ENCODE measurements at places on chromosomes 1 and 21. TPM values are rescaled to one million over a fixed set of nuclear protein-coding genes. Genes with fewer than 3 reads are reported as not detected.
A peak's percentile ranks its signal among the peaks of the same experiment; 100 is the strongest.

Gene MPL
- total RNA-seq: 0.56 TPM

Gene MCOLN3
- 5.1 TPM for total RNA-seq

Gene PEF1
- total RNA-seq: 73.5 TPM

DNA sequence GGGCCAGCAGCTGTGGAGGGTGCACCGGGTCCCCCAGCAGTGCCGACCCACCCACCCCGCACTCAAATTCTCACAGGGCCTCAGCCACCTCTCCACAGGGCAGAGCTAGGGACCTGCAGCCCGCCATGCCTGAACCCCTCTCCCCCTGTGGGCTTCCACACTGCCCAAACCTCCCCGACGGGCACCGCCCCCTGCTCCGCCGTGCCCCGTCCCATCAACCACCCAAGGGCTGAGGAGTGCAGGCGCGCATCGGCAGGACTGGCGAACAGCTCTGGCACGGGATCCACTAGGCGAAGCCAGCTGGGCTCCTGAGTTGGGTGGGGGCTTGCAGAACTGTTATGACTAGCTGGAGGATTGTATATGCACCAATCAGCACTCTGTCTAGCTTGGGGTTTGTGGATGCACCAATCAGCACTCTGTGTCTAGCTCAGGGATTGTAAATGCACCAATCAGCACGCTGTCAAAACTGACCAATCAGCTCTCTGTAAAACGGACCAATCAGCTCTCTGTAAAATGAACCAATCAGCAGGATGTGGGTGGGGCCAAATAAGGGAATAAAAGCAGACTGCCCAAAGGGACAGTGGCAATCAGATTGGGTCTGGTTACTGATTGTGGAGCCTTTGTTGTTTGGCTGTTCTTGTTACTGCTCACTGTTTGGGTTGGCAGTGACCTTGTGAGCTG, 12.4 kb upstream of the RCAN3 start:
- DNase-seq: peak; percentile 70

DNA sequence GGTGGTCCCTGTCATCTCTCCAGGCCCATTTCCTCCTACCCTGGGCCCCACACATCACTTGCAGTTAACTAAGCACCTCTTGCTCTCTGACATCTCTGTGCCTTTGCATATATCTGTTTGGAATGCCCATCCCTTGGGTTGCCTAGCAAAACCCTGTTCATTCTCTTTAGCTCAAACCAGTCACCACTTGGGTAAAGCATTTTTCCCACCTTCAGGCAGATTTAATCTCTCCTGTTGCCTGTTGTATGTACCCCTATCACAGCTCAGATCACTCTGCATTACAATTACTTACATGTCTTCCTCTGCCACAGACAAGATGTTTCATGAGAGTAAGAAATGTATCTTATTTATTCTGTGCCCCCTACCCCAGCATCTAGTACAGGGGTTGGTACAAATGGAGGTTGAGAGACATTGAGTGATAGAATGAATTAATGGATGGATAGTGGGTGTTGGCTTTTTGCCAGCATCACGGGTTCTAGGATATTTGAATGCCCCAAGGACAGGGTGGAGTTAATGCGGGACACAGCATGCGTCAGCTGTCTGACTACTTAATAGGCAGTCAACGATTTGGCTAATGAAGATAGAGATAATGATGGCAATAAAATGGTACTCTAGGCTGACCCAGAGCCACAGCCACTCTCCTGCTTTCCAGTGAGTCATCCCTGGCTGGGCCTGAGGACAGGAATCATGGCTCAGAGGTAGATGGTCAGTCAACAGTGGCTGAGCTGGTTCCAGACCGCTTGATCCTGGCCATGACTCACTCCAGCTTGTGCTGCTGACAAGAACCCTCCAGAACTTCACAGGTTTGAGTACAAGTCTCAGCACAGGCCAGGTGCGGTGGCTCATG, 6.5 kb downstream of the NR0B2 start:
- no peak for DNase-seq

- no peak for DNase-seq
Measured at GRCh38 chr1:14937288-14937949, 216.1 kb upstream of the TMEM51 start.

DNA sequence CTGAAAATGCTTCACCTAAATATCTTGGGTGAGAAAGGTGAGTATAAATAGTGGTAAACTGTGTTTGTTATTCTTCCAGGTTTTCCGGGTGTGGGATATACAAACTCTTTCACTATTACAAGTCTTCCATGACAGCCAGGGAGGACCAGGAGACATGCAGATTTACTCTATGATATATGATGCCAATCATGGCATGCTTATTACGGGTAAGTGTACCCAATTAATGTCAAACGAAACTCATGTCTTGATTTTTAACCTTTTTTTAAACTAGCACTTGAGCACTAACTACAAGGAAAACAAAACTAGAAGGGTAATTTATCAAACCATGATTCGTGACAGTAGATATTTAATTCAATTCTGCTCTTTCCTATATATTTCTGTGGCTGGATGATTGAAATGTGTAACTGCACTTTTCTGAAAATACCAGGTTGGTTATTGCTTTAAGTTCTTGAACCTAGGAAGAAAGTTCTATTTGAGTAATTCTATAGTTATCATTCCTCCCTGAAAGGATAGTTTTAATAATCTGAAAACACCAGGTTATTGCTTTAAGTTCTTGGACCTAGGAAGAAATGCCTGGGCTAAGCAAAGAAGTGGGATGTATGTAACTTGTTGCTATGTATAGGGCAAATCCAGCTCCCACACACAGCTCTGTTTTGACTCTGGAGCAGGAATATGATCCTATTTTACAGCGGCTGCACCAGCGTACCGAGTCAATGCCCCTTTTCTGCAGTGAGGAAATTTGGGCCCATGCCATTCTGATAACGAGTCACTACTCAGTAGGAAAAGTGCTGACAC, 86.4 kb downstream of the WDR64 start:
- DNase-seq: no peak

GRCh38 chr1:147297438-147297837, 55.0 kb downstream of the CHD1L start:
- DNase-seq: no peak

DNA sequence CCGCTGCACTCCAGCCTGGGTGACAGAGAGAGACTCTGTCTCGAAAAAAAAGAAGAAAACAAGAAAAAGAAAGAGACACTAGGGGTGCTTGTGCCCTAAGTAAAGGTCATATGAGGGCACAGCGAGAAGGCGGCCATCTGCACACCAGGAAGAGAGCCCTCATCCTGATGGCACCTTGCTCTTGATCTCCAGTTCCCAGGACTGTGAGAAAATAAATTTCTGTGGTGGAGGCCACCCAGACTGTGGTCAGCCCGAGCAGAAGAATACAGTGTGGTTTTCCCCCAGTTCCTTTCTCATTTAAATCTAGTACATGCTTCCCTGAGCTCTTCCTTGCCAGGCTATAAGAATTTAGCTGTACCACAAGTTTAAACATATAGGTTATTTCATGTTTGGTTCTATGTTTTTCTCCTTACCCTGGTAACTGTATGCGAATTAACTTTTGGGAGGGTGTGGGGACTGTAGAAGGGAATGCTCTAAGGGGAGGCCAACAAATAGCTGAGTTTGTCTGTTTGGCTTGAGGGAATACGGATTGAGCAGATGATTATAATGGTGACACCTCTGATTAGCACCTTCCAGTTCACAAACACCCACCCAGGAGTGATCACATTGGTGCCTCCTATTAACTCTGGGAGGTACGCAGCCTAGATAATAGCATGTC, 119.6 kb upstream of the ERRFI1 start:
- DNase-seq: no peak

DNA sequence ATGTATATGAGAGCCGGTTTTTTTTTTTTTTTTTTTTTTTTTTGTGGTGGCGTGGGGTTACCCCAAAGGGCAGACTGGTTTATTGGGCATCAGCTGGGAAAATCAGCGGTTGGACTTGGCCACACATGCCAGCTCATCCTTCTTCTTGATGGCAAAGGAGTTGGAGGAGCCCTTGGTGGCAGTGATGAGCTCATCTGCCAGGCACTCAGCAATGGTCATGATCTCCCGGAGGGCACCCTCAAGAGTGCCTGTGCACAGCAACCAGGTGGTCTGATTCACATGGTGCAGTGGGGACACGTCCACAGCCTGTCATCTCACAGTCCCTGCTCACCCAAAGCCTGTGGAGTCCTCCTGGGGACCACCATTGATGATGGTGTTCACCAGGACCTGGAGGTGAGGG, 62.0 kb downstream of the MRPS6 start:
- no peak for DNase-seq
